ENCODE measurements at places on chromosomes 7 and 10.
A peak's percentile ranks its signal among the peaks of the same experiment; 100 is the strongest.

DNA sequence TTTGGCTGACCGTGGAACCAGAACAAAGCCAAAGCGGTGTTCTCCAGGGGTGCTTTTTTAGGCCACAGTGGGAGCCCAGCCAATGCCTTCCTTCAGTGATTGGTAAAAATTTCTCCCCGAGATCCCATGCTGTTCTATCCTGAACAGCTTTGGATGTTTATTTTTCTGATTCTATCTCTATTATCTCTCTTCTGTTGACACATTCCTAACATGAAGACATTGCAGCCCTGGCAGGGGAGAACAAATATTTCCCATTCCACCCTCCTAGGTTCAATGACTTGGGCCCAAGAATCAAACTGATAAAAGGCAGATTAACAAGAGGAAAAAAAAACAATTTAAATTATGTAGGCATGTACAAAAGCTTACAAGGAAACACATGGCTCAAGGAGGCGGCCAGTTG is 162.7 kb downstream of the PFKFB3 start:
- H3K4me3 ChIP-seq: no peak overlapping the region
- H3K27me3 ChIP-seq: no peaks in the 10 kb centered on the region
- no peak for DNase-seq
- H3K36me3 ChIP-seq: peaks cover 3% of the 10 kb centered on the region
- H3K4me1 ChIP-seq: peaks cover 6% of the 10 kb centered on the region

DNA sequence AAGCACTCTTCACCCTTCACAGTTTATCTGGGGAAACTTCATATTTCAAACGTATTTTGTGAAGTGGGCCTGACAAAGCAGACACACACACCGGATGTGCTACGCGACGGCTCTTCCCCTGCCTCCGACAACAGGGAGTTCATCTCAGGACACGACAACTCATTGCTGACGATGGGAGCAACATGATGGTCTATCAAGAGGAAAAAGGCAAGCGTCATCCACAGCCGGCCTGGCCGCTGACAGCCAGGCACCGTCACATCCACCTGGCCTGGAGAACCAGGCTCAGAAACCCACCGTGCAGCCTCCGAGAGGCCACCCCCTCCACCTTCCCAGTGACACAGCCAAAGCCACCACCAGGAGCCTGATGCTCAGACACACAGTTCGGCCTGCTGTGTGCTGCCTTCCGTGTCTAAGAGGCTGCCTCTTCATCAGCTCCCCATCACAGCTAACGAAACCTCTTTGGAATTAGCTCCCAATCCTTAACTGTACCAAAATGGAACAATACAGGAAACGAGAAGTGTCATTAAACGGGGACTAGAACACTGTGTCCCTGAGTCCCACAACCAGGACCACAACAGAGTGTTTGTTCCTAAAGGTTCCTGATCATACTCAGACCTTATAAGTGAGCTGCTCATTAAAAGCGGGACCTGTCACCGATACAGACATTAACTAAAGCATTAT is 76.7 kb downstream of the SFMBT2 start:
- H3K4me3 ChIP-seq: no peak overlapping the region
- peaks cover 52% of the 10 kb centered on the region for H3K27me3 ChIP-seq
- no peaks in the 10 kb centered on the region for H3K36me3 ChIP-seq
- no peak overlapping the region for H3K27ac ChIP-seq
- no peaks in the 10 kb centered on the region for H3K4me1 ChIP-seq
- DNase-seq: no peak

DNA sequence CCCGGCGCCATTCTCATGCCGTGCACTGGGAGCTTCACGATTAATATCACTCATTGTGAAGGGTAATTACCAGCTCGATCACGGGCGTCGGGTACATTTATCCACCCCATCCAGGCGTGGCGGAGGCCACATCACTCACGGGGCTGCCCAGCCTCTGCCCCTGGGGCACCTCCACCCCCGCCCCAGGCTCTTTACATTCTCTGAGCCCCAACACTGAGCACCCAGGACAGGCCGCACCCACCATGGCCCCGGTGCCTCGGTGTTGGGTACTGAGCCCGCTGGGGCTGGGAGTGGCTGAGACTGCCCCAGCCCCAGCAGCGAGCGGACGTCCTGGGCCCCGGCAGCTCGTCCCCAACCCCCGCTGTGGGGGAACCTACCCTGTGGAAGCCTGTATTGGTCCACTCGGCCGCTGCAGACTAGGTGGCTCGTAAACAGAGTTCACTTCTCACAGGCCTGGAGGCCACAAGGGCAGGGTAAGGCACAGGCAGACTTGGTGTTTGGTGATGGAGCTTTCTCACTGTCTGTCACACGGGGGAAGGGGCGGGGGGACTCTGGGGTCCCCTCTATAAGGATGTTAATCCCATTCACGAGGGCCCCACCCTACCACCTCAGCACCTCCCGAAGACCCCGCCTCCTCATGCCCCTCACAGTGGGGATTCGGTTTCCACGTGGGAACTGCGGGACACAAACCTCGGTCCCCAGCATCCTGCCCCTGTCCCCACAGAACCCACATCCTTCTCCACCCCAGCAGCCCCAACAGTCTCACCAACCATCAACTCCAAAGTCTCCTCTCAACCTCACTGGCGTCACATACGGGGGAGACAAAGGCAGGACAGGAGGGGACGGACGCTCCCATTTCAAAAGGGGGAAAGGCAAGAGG is 184.1 kb downstream of the ELFN1 start:
- peak overlapping the region; percentile 30 for H3K4me3 ChIP-seq
- peaks cover 14% of the 10 kb centered on the region for H3K27me3 ChIP-seq
- peak; percentile 16 for DNase-seq

GRCh38 chr10:36452851-36453250 is 672.5 kb upstream of the ANKRD30A start:
- DNase-seq: no peak
- no peaks in the 10 kb centered on the region for H3K27me3 ChIP-seq
- no peak overlapping the region for H3K27ac ChIP-seq
- H3K4me1 ChIP-seq: peaks cover 41% of the 10 kb centered on the region
- H3K4me3 ChIP-seq: no peak overlapping the region

- peaks cover 18% of the 10 kb centered on the region for H3K36me3 ChIP-seq
- no peak for DNase-seq
- H3K27me3 ChIP-seq: no peaks in the 10 kb centered on the region
Measured at GRCh38 chr10:6382081-6382480, 179.3 kb downstream of the PFKFB3 start.

Data from mesothelial cell of epicardium (in vitro differentiated cells).